Mucosa of gallbladder (tissue), 1 donor: ENCODE measurements at places on chromosomes 6 and 20. TPM values are rescaled to one million over a fixed set of nuclear protein-coding genes. Genes with fewer than 3 reads are reported as not detected.

Gene MICB
- total RNA-seq: 2.7 TPM

DNA sequence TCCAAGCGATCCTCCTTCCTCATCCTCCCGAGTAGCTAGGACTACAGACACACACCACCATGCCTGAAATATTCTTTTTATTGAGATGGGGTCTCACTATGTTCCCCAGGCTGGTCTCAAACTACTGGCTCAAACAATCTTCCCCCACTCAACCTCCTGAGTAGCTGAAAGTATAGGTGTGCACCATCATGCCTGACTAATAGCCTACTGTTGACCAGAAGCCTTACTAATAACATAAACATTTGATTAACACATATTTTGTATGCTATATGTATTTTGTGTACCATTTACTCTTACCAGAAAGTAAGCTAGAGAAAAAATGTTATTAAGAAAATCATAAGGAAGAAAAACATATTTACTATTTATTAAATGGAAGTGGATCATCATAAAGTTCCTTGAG lies 11.9 kb upstream of the WFDC10A start:
- DNase-seq: no peak

DNA sequence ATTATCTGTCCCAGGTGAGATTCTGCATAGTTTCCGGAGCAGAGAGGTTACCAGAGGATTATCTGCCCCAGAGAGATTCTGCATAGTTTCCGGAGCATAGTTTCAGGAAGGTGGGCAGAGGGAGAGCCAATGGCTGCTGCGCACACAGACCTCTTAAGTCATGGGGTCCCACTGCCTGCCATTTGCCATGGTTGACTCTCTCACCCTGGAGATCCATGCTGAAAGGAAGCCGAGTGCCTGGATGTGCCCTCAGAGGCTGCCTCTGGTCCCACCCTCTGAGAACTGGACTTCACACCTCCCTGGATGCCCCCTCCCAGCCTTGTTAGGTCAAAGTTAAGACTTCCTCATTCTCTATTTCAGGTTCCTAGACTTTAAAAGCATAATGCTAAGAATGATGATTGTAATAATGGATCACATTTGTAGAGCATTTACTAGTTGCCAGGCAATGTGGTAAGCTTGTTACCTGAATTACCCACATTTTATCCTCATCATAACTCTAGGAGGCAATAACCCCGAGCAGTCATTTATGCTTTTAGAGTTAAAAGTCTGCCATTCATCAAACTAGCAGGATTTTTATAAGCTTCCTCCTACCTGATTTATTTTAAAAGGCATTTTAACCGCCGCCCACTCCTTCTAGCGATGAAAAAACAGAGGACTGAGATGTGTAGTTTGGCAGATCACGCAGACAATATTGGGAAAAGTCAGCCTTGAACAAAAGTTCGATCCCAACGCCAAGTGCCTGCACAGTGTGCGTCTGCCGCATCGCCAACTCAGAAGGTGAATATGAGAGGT lies 11.9 kb downstream of the SERPINB9 start:
- no peak for DNase-seq

DNA sequence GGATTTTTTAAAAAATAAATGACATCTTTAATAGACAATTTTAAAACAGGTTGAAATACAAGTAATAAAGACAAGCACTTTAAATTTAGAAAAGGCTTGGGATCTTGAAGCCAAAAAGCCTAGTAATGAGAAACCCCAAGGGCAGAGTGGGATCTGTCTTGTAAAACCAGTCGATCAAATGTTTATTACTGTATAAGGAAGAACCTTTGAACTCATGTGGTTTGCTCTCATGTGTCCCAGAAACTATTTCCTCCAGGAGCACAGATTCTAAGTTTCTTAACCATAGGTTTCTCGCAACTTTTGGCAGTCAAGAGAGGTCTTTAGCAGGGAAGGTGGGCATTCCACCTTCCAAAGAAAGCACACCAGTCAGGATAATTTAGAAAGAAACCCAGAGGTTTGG lies 541.7 kb upstream of the BTBD3 start:
- no peak for DNase-seq

DNA sequence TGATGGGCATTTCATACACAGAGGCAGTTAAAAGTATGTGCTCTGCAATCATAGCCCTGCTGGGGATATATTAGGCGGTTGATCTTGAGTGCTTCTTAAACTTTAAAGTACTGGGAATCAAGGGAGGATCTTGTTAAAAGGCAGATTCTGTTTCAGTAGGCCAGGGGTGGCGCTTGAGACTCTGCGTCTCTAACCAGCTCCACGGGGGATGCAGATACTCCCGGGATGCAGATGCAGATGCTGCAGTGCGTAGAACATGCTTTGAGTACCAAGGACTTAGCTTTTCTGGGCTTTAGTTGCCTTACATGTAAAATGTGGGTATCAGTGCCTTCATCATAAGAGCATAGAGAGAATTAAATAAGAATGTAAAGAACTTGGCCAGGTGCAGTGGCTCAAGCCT lies 44.4 kb upstream of the ENPP5 start:
- no peak for DNase-seq

DNA sequence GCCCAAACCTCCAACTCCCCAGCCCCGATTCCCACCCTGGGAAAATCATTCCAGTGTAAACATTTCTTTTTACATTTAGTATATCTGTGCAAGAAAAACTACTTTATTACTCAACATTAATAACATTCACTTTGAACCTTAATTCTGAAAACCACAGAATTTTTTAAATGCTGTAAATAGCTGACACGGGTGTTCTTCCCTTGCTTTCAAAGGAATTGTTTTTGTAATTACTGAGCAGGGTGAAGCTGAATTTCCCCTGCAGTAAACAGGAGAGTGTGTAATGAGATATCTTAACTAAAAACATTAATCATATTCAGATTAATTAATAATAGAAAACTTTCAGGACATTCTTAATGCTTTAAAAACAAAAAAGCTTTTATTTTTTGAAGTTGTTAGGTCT lies 99.3 kb upstream of the CITED2 start:
- no peak for DNase-seq

DNA sequence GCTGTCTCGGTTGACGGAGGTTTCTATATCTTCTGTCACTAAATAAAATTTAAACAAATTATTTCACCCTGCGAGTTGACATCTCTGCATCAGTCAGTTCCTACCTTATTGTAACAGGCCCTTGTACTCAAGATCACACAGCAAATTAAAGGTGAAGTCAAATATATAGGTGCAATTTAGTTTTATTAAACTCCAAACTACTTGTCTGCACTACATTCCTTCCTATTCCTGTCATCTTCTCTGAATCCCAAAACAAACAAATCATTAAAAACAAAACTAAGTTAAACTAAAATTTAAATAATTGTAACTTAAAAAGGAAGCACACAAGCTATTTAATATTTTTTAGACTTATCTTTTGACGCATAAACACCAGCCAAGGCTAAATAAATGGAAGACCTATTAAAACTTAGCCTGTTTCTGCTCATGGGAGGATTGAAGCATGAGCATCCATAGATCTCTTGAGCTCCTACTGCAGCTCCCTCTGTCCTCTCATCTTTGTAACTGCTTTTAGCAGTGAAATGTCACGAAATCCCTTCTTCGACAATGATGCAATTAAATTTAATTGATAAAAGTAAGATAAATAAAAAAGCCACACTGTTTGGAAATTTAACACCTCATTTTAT lies 1152.3 kb upstream of the GJE1 start:
- DNase-seq: no peak

Gene FBXO5
- total RNA-seq: 3.3 TPM

GRCh38 chr20:49248301-49248700 lies 29.1 kb downstream of the DDX27 start:
- no peak for DNase-seq

GRCh38 chr6:158847012-158847529 lies 27.9 kb upstream of the EZR start:
- no peak for DNase-seq

DNA sequence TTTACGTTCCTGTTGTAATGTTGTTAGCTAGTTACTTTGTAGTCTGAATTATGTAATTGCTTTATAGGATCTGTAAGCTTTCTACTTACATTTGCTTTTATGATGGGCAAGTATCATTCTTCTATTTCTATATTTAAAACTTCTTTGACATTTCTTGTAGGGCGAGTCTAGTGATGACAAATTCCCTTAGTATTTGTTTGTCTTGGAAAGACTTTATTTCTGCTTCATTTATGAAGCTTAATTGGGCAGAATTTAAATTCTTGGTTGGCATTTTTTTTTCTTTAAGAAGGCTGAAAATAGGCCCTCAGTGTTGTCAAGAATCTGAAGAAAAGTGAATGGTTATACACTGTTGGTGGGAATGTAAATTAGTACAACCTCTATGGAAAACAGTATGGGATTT lies 506.3 kb downstream of the TENT5A start:
- DNase-seq: no peak

Gene SYCP2L
- 0.37 TPM for total RNA-seq

- DNase-seq: no peak
Measured at GRCh38 chr6:79072640-79073181, 5.3 kb downstream of the PHIP start.

- DNase-seq: peak; percentile 63
Measured at GRCh38 chr20:53621482-53622246, 28.0 kb upstream of the ZNF217 start.

- no peak for DNase-seq
Measured at GRCh38 chr20:47989957-47990356, 204.7 kb upstream of the SULF2 start.

GRCh38 chr6:23659125-23659524 lies 466.9 kb upstream of the NRSN1 start:
- peak; percentile 17 for DNase-seq

GRCh38 chr6:143026696-143027449 lies 33.8 kb upstream of the AIG1 start:
- DNase-seq: peak; percentile 21

Gene PNPLA1
- 0.14 TPM for total RNA-seq

Gene GCNT2
- 9.7 TPM for total RNA-seq

GRCh38 chr6:2562721-2563451 lies 187.8 kb downstream of the MYLK4 start:
- DNase-seq: no peak

DNA sequence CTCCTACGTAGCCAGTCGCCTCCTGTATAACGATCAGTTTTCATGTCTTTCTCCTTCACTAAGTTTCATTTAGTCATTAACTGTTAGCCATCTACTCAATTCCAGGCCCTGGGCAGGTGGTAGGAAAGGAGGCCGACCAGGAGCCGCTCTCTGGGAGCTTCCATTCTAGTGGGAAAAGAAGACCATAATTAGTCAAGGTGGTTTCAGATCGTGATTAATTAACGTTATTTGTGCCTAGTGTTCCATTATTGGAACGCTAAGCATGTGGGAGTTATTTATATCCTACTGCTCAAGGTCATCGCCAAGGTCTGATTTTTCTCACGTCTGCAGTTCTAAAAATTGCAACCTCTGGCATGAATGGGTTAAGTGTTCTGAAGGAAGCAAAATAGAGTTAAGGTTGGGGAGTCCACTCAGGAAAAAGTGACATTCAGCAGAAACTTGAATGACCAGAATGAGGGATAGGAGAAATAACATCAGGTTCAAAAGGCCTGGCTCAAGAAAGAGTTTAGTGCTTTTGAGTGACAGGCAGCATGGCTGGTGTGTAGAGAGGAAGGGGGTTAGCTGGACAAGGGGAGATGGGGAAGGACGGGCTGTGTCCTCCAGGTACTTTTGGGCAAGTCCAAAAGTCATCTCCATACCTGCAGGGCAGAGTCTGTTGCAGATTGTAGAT lies 812 bp downstream of the SLC9A8 start:
- DNase-seq: peak; percentile 24
